ENCODE measurements at places on chromosomes 1 and 21.
A peak's percentile ranks its signal among the peaks of the same experiment; 100 is the strongest.

GRCh38 chr1:180954005-180954800 is 41.5 kb downstream of the KIAA1614 start:
- DNase-seq = peak; percentile 53

DNA sequence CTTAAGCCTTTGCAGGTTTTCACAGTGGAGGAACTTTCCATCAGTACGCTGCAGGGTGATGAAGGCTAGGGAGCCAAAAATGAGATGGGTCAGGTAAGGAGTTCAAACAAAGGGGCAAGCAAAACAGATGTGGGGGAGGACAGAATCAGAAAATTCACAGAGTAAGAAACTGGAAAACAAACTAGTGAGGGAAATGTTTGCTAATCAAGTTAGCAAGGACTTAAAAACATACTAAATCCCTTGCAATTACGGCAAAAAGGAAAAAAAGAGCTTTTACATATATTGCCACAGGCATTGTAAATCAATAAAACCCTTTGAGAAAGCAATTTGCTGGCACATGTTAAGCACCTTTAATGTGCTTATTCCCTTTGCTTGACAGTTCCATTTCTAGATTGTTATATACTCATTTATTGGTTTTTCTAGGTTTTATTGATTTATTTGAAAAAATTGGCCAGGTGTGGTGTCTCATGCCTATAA is 45.8 kb upstream of the SERBP1 start:
- DNase-seq = no peak

- DNase-seq = no peak
Observed at GRCh38 chr1:64624218-64624713, 120.6 kb upstream of the RAVER2 start.

DNA sequence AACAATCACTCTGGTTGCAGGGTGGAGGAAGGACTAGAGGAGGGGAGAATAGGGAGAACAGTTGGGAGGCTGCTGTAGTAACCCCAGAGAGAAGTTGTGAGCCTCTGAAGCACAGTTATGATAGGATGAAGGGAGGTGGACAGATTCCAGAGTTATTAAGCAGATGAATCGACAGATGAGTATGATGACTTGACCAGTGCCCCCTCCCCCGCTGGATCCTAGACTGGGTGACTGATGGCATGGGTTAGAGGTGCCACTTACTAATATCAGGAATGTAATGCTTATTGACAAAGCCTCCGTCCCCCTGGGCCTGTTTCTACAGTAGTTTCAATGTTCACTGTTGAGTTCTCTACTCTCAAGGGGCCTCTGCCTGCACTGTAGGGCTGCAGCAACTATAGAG is 14.0 kb upstream of the TIPRL start:
- DNase-seq = no peak

GRCh38 chr1:167185974-167186657 is 34.6 kb upstream of the POU2F1 start:
- DNase-seq = no peak

DNA sequence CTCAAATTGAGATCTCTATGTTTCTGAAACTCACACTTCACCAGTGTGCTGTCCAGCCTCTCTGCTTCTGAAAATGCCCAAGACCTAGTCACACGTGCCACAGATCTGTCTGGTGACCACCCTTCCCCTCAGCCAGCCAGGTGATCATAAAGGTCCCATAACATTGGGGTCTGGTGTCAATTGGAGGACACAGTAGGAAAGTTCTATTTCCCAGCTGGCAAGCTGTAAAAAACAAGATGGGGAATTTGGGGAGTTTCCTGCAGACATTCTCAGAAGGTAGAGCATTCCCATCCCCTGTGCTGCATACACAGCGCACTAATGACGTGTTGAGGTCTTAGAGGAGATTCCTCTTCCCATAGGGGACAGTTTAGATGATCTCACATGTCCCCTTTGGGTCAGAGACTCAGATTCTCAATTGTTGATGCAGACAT is 50.1 kb downstream of the RPS6KA1 start:
- DNase-seq = no peak
